Aorta (tissue), 5 donors: ENCODE measurements at places on chromosomes 2 and 18. TPM values are rescaled to one million over a fixed set of nuclear protein-coding genes. Genes with fewer than 3 reads are reported as not detected.

The REG1B gene
- total RNA-seq: 3.8 TPM

The MYL1 gene
- not detected for total RNA-seq

DNA sequence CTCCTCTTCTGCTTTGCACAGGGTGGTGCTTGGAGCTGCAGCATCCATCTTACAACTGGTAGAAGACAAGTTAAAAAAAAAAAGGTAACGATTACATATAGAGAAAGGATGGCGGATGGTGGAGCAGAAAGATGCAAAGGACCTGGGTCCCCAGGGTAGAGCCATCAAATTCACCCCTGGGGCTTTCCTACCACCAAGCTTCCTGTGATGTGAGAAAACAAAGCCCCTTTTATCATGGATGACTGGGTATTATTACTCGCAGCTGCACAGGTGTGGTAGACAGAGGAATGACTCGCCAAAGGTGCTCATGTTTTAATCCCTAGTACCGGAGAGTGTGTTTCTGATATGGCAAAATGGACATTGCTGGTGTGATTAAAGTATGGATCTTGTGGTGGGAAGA, 1.3 kb upstream of the ACOXL start:
- H3K36me3 ChIP-seq: no peaks in the 10 kb centered on the region
- no peaks in the 10 kb centered on the region for H3K27me3 ChIP-seq
- DNase-seq: no peak
- no peaks in the 10 kb centered on the region for H3K4me1 ChIP-seq
- no peak overlapping the region for H3K27ac ChIP-seq

DNA sequence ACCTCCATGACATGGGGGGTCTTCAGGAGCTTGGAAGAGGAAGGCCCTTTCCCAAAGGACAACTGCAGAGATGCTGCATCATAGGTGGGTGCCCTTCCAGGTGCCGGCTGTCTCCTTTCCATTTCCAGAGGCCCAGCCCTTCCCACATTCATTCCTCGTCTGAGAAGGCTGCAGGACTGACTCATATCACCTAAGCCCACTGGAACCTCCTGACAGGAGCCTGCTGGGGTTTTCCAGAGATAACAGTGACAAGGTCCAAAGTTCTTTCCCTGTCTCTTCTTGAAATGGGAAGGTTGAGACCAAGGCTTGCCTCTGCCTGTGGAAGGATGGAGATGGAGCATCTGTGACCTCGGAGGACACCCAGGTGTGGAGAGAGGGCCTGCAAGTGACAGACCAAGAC, 3.6 kb upstream of the PRSS56 start:
- H3K27me3 ChIP-seq: no peaks in the 10 kb centered on the region
- H3K27ac ChIP-seq: no peak overlapping the region
- no peaks in the 10 kb centered on the region for H3K4me1 ChIP-seq
- no peak overlapping the region for H3K4me3 ChIP-seq

DNA sequence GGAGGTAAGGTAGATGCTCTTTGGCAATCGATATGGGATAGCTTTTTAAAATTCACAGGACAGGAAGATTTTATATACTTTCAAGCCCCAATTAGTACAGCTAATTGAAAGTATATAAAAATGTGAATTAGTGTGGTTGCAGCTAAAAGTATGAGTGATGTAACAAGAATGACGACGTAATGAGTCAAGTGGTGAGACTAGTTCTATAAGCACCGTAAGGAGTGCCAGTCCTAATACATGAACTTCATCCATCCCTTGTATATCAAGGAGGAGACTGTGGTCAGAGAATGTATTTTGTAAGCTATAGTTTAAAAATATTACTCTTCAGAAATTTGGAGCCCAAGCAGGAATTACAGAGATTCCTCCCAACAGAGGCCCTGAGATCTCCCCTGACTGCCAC, 25.8 kb downstream of the DNAJC27 start:
- DNase-seq: no peak
- H3K27ac ChIP-seq: no peak overlapping the region
- no peaks in the 10 kb centered on the region for H3K27me3 ChIP-seq

- H3K27ac ChIP-seq: no peak overlapping the region
- no peaks in the 10 kb centered on the region for H3K4me1 ChIP-seq
- no peak overlapping the region for H3K4me3 ChIP-seq
These were observed 117.9 kb downstream of the CSRNP3 start for GRCh38 chr2:165587335-165587938.
